Activated CD4-positive, alpha-beta T cell treated with anti-CD3 and anti-CD28 coated beads, Interleukin-2, amount 50 U/mL, for 24 hours (primary cell): ENCODE measurements at places on chromosomes 12 and 14.

GRCh38 chr12:55717011-55718007 lies 1.5 kb downstream of the BLOC1S1 start:
- DNase-seq: no peak

- no peak for DNase-seq
Measured at GRCh38 chr12:23596568-23596967, 352.9 kb downstream of the SOX5 start.

DNA sequence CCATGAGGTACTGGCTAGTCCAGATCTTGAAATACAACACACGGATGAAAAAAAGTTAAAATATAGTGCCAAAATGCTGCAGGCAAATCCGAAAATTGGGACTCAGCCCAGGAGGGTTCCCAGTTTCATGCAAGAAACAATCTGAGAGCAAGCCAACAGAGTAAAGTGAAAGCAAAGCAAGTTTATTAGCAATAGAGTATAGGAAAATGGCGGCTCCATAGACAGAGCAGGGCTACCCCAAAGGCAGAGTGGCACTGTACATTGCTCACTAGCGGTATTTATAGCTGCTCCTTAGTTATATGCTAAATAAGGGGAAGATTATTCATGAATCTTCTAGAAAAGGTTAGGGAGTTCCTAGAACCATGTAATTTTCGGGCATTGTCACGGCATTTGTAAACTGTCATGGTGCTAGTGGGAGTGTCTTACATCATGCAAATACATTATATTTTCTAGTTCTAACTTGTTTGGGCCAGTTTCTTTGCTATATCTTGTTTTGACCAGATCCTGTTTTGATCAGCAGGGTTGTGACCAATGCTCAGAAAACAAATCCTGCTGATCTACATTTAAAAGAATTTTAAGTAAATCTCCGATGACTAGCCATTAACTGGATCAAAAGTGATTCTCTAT lies 29.1 kb downstream of the RECQL start:
- no peak for DNase-seq

DNA sequence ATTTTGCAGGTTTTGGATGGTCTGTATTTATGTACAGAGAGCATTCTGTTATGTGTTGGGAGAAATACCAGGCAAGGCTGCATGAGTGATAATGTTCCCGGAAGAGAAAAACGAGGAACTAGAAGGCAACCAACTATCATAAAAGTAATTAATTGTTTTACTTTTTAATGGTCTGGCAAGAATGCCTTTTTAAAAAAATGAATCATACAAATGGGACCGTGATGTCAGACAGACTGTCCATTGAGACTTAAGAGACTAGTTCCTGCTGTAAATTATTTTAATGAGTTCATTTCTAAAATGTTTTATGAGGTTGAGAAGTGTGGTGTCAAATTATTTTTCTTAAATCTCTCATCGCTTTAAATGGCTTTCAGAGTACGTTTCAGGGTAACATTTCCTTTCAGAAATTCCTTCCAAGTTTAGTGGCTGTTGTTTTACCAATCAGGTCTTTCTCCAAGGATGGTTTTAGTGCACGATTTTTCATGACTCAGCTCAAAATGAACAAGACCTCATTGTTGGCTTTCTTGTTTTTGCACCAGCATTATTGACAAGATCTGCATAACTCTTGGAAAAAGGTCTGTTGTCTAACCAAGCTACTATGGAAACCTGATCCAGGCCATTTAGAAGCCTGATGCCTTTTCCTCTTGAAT lies 86.1 kb upstream of the ARHGAP5 start:
- DNase-seq: no peak

DNA sequence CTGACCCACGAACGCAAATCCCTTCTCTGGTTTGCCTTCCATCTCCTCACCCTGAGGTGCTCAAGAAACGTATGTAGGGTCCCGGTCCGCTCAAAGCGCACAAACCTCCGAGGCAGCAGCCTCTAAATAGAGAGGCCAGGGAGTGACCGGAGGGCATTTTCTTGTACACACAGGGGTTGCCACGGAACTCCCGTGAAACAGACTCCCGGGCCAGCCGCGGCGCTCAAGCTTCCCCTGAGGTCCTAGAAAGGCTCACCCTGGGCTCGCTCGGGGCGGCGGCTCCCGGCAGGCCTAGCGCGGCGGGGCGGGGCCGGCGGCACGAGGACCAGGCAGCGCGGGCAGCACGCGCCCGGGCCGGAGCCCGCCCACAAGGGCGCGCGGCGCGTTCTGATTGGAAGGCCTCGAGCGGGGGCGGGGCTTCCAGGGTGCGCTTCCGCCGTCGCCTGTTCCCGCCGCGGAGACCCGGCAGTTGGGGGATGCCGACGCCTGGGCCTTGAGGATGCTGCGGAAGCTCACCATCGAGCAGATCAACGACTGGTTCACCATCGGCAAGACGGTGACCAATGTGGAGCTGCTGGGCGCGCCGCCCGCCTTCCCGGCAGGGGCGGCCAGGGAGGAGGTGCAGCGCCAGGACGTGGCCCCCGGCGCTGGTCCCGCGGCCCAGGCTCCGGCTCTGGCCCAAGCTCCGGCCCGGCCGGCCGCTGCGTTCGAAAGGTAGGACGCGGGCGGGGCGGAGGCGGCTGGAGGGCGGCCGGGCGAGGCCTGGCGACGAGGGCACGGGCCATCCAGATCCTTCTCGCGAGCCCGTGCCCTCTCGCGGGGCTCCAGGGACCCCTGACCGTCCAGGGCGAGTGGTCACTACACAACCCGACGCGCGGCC lies at the start of gene TDRD9:
Gene TDRD9 (plus strand): TSS at position 446 of the 880 bp plus-strand sequence. CDS start 54 bp downstream, at position 500.
- DNase-seq: no peak

DNA sequence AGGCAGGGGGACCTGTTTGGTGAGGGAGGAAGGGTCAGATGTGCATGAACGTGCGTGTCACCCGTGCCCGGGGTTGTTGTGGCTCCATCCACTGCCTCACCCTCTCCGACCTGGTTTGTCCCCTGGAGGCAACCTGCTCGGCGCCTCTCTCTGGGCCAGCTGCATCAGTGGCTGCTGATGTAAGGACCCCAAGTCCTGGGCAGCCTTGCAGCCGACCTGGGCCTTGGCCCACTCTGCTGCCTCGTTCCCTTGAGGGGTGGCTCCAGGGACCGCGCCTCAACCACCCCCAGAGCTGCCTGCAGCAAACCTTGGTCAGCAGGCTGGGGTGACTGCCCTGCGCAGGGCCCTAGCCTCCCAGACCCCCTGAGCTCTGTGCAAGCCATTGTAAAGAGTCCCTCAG lies 351.7 kb downstream of the TMEM121 start:
- no peak for DNase-seq

GRCh38 chr14:100711493-100711892 lies 15.2 kb upstream of the DLK1 start:
- no peak for DNase-seq

DNA sequence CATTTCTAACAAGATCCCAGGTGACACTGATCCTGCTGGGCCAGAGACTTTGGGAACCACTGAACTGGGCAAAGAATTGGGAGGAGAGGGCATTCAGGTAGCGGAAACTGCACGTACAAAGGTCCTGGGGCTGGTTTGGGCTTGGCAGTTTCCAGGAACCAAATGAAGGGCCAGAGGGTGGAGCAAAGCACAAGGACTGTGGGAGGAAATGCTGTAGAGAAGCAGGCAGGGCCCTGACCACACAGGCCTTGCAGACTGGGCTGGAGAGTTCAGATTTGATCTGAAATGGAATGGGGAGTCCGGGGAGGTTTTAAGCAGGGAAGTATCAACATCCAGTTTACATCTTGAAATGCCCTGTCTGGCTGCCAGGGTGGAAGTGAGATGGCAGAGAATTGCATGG lies 195.1 kb downstream of the PHETA1 start:
- no peak for DNase-seq

- no peak for DNase-seq
Measured at GRCh38 chr12:86091681-86092080, 164.5 kb downstream of the MGAT4C start.

GRCh38 chr14:94775871-94776210 lies 5.9 kb upstream of the GSC start:
- no peak for DNase-seq

DNA sequence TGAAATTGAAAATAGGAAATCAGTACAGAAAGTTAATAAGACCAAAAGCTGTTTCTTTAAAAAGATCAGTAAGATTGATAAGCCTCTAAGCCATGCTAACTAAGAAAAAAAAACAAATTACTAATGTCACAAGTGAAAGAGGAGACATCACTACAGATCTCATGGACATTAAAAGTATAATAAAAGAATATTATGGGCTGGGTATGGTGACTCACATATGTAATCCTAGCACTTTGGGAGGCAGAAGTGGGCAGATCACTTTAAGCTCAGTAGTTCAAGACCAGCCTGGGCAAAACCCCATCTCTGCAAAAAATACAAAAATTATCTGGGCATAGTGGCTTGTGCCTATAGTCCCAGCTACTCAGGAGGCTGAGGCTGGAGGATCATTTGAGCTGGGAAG lies 30.5 kb downstream of the B4GALNT3 start:
- no peak for DNase-seq

DNA sequence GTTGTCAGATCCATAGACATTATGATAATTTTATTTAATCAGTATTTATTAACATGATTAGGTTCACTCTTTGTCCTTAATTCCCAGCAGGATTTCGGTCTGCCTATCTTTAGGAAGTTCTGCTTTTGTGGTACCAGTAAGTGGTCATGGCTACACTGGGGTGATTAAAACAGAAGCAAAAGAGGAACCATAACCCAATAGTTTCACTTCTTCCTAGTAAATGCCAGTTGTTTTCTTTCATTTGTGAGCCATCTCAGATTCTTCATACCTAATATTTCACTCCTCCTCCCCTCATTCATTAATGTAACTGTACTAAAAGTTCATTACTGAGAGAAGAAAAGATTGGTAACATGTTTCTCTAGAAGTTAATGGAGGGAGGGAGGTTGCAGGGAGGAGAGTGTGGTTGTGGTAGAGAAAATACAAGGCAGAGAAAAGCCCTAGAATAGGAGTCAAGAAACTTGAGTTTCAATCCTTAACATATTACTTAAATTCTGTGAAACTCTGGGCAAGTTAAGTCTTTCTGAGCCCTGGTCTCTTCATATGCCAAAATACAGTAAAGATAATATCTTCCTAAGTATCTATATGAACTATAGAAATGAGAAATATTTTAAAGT lies 101.2 kb downstream of the PEBP1 start:
- no peak for DNase-seq

DNA sequence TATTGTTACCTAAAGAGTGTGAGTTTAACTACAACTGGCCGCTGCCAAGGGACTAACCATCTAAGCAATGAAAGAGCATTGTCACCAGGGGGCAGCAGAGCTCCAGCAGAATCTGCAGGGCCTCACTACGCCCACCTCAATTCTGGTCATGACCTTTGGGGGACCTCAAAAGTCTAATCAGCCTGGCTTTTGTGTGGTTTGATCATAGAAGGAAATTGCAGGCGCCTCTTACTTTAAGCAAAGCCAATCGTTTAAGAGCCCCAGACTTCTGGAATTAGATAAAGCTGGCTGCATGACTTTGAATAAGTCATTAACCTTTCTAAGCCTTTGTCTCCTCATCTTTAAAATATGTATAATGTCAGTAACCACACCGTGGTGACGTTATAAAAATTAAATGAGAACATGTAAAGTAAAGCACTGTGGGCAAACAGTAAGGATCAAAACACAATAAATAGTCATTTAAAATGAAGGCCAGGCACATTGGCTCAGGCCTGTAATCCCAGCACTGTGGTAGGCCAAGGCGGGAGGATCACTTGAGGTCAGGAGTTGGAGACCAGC lies 58.6 kb downstream of the TBX3 start:
- peak; percentile 16 for DNase-seq

GRCh38 chr12:131934535-131934934 lies 5.5 kb downstream of the PUS1 start:
- no peak for DNase-seq

- DNase-seq: no peak
Measured at GRCh38 chr12:26847431-26847830, 14.4 kb upstream of the ITPR2 start.

DNA sequence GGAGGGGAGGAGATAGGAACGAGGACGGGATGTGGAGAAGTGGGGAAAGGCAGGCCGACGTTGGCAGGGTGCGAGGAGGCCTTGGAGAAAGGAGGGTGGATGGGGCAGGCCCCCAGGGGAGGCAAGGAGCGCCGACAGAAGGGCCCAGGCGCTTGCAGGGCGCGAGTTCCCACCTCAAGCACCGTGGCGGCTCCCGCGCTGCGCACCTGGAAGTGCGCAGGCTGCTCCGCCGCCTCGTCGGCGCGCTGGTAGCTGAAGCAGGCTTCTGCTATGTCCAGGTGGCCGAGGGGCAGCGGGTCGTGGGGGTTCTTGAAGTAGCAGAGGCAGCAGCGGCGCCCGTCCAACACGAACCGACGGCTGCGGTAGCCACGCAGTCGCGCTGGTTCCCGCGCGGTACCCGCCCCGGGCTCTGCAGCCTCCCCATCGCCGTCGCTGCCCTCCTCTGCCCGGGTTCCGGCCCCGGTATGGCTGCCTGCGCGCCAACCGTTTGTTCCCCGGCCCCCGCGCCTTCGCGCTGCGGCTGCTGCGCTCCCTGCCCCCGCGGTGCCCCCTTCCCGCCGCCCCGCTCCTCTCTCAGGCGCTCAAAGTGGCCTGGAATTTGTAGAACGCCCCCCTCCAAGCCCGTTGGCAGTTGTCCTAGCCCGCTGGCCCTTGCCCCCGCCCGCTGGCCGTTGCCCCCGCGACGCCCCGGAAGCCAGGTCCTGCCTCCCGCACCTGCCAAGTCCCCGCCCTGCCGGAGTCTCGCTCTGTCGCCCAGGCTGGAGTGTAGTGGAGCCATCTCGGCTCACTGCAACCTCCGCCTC lies 1.1 kb upstream of the ACTR6 start:
- peak; percentile 50 for DNase-seq

GRCh38 chr12:46432325-46432724 lies 59.8 kb upstream of the SLC38A2 start:
- no peak for DNase-seq
